Dorsolateral prefrontal cortex (tissue), 122 donors: ENCODE measurements at places on chromosomes 11 and 22.

DNA sequence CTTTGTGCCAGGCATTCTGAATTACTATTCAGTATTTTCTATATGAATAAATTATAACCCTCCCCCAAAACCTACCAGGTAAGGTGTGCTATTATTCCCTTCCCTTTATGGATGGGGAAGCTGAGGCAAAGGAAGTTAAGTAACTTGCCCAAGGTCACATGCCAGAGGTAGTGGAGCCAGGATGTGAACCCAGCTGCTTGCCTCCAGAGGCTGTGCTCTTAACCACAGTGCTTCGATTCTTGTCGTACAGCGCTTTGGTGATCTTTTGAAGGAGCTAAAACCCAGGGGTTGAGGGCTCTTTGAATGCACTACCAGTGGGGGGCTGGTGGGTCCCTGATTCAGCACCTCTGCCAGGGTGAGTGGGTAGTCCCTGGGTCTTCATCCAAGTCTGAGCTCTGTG lies 18.8 kb downstream of the MCM5 start:
- no peak for DNase-seq

- no peak for DNase-seq
Observed at GRCh38 chr22:33605221-33605620, 315.1 kb downstream of the LARGE1 start.

GRCh38 chr22:24768537-24769374 lies 5.8 kb downstream of the PIWIL3 start:
- peak; percentile 79 for DNase-seq

GRCh38 chr11:2886191-2886894 lies 768 bp upstream of the CDKN1C start:
- no peak for DNase-seq

- no peak for DNase-seq
Observed at GRCh38 chr11:63872800-63873197, 33.9 kb downstream of the MARK2 start.

DNA sequence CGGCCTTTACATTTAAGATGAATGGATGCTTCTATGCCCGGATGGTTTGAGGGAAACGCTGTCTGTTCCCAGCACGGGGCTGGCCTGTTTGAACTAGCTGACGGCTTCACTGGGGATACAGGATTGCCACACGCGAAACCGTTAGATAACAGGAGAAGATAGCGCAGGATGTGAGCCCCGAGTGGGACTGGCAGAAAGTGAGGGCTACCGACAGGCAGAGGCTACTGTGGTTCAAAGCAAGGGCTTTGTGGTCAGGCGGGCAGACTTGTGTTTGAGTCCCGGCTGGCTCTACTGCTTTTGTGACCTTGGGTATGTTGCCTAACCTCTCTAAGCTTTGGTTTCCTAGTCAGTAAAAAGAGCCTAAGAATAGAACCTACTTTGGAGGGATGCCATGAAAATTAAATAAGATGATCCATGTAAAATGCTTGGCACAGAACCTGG lies 2.8 kb upstream of the OAF start:
- DNase-seq = no peak

GRCh38 chr11:24383137-24383536 lies 113.7 kb upstream of the LUZP2 start:
- DNase-seq = no peak

DNA sequence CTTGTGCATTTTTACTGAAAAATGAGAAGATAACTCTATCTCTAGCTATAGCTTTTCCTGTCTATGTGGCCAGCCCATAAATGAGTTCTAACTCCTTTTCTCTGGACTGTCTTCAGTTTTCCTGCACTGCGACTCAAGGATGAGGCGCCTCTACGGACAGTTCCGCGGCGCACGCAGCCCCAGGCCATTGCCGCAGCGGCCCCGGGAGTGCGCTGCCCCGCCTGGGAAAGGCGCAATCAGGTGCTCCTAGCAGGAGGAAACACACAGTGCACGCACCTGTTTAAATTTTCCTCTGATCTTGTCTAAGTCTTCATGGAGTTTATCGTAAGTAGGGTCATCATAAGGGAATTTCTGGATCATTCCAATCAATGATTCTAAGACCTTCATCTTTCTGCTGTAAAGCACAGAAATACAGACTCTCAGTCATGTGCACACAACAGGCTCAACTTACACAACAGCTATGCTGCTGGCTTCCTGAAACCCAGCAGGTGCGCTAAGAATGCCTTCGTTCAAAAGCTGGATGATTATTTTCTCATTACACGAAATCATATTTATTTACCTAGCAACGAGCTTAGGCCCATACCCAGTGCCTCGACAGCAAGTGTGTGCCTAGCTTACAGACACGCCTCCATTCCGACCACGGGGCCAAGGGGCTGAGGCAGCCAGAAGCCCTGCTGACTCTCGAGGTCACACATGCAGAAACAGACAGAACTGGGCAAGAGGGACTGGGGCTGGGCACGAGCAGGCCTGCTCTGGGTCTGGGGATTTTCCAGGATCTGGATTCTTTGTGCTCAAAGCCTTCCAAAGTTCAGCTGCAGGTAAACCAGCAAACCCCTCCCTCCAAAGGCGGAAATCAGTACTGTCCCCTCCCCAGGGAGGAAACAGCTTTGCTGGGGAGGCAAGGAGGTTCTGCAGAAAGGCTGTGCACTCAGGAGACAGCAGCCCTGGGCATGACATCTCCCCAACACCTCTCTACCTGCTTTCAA lies 7.2 kb downstream of the LTO1 start:
- no peak for DNase-seq

DNA sequence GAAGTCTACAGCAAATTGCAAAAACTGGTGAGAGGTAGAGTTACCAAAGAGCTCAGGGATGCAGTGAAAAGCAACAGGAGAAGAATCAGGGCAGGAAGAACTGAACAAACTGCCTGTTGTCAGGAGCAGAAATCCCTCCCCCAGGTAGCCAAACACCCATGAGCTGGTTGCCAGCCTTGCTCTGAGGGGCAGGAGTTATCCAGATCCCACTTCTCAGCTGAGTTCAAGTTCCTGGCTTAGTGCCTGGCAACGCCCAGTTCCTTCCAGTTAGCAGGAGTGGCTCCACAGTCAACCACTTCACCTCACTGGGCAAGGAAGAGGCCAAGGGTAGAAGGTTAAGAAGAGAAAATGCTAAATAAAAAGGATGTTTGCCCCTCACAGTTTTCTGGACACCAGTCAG lies 1.9 kb upstream of the MPZL2 start:
- no peak for DNase-seq

GRCh38 chr11:72636376-72636775 lies 37.8 kb downstream of the PDE2A start:
- DNase-seq = no peak

DNA sequence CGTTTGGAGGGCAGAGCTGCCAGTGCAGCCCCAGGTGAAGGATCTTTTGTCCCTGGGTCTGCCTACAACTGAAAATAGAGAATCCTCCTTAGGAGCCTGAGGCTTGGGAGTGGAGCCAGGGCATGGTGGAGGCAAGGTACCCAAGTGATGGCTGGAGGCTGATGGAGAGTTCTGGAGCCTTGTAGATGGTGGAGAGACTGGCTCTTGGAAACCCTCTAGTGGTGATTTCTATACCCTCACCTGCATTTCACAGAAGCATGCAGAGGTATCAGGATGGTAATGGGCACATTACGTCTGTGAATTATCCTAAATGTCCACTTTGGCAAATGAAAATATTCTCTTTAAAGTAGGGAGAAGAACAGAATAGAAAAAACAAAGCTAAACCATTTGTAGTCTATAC lies 44.4 kb downstream of the INSC start:
- no peak for DNase-seq

- DNase-seq = no peak
Observed at GRCh38 chr22:40258501-40258915, 80.8 kb downstream of the TNRC6B start.

GRCh38 chr11:134170919-134171281 lies 52.9 kb downstream of the NCAPD3 start:
- DNase-seq = no peak

GRCh38 chr11:30015725-30016412 lies 961 bp downstream of the KCNA4 start:
- peak; percentile 34 for DNase-seq

GRCh38 chr22:50702261-50702671 lies 29.6 kb downstream of the SHANK3 start:
- DNase-seq = peak; percentile 33

GRCh38 chr22:38967451-38968450 lies 10.3 kb downstream of the APOBEC3A start:
- DNase-seq = no peak

- no peak for DNase-seq
Observed at GRCh38 chr11:78149646-78150045, 10.2 kb upstream of the ALG8 start.

- DNase-seq = no peak
Observed at GRCh38 chr22:35777335-35777975, 59.8 kb downstream of the APOL5 start.

DNA sequence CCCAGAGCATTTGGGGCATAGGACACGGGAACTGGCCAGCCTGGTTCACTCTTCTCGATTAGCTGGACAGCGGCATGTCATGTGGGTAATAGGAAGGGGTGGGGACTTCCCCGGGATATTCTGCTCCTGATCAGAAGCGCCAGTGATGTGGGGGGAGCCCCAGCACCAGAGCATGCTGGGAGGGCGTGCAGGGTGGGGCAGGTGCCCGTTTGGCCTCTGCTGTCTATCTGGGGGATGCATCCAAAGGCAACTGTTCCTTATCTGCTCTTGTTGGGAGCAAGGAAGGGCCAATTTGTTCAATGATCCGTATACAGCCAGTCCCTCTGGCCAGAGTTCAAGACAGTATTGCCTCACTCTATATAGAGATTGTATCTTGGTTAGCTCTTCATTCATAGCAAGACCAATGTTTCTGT lies 43.6 kb downstream of the PPARA start:
- no peak for DNase-seq

DNA sequence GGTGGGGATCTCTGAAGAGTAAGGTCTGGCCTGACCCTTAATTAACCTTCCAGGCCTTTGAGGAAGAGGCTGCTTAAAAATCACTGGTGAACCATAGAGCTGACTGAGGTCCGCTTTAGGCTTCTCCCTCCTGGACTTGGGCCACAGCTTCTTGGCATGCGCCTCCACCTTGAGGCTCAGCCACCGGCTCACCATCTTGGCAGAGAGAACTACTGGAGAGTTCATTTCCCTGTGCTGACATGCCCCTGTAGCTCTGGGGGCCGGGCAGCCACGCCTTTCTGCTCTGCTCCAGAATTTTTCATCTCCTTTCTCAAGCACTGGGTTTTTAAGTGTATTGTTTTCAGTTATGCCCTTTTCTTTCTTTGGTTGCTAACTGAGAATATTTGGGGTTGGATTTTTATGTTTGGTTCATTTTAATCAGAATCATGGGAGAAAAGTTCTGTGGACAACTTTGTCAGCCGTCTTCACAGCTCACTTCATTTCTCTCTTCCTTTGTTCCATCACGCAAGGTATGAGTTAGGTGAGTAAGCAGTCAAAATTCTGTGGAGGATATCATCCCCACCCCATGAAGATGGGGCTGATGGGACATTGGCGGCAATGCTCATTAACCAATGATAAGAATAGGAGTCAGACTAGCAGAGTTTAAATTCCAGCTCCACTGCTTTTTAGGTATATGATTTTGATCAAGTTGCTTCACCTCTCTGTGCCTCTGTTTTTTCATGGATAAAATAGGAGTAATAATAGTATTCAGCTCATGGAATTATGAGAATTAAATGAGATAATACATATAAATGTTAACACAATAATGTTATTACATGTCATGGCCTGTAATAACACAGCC lies 103.9 kb downstream of the DBX1 start:
- no peak for DNase-seq

GRCh38 chr11:2466069-2466801 lies 21.4 kb downstream of the KCNQ1 start:
- DNase-seq = no peak

GRCh38 chr11:107272561-107272960 lies 185.1 kb downstream of the CWF19L2 start:
- no peak for DNase-seq

GRCh38 chr11:58493676-58494075 lies 14.2 kb downstream of the OR5B21 start:
- no peak for DNase-seq

GRCh38 chr11:12410006-12410728 lies 32.8 kb downstream of the PARVA start:
- DNase-seq = peak; percentile 56

- DNase-seq = peak; percentile 60
Observed at GRCh38 chr22:30754971-30755758, 60.5 kb downstream of the OSBP2 start.

GRCh38 chr11:72347691-72348090 lies 86.6 kb downstream of the CLPB start:
- DNase-seq = no peak

- no peak for DNase-seq
Observed at GRCh38 chr11:71114124-71114851, 138.1 kb downstream of the SHANK2 start.

- no peak for DNase-seq
Observed at GRCh38 chr11:34924714-34925113, 8.3 kb downstream of the PDHX start.
